Activated naive CD4-positive, alpha-beta T cell treated with anti-CD3 and anti-CD28 coated beads, Interleukin-2, amount 50 U/mL, for 16 hours (primary cell): ENCODE measurements at places on chromosomes 3 and 15.

GRCh38 chr15:100569391-100569790 lies 32.6 kb downstream of the LINS1 start:
- no peak for DNase-seq

DNA sequence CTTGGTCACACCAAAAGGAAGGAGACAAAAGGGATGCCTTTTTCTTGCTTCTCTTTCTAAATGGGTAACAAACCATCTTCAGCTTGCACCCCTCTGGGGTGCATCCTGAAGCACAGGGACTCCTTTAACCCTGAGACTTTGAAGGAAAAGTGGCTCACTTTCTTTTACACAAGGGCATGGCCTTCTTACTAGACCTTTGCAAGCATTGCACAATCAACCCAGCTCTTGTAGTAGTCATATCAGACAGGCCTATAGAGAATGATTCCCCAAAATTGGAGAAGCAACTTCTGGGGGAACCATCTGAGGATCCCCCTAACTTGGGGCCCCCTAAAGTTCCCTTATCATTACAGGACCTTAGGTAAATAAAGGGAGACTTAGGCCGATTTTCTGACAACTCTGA lies 56.1 kb upstream of the GK5 start:
- DNase-seq: no peak

DNA sequence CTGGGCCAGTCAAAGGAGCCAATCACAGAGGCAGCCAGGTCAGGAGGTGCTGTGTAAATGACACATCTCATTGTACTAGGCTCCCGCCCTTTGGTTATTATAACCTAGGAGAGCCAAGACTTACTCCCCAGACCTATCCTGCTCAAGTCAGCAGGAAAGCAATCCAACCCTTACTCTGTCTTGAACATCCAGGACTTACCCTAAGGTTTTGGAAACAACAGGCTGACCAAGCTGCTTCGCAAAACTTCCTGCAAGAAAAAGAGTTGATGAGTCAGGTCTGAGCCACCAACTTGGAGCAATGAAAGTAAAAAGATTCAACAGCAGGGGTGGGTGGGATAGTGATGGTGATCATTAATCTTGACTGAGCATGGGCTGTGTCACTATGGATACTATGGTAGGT lies 144.4 kb downstream of the MYLK start:
- DNase-seq: no peak

DNA sequence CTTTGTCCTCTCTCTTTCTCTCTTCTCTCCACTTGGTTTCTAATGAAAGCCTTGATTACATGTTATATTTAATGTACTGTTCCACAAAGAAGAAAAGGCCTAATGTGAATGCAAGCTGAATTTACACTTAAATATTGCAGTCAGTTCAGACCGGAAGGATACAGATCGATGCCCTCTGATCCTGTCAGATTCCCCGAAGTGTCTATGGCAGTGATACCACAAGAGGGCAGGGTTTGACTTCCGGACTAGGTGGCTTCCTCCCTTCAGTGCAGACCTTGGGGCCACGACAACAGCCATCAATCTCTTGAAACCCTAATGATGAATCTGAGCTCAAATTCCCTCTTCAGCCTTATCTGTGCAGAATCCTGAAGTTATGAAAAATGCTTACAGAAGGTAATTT lies 29.5 kb downstream of the AGTR1 start:
- DNase-seq: no peak

DNA sequence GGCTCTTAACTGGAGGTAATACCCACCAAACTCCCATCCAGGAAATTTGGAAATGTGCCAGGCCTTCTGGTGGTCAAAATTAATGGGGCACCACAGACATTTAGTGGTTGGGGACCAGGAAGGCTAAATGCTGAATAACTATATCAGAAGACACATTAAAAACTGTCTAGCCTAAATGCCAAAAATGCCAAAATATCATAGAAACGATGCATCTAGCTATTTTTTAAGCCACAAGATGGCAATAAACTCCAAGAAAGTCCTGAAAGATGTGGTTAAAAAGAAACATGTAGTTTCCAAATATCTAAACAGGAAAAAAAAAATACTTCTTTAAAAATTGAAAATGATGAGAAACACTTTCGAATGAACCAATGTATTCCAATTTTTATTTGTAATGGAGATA lies 19.9 kb downstream of the CCDC14 start:
- DNase-seq: no peak

- no peak for DNase-seq
Observed at GRCh38 chr3:65979731-65980130, 59.0 kb downstream of the MAGI1 start.

DNA sequence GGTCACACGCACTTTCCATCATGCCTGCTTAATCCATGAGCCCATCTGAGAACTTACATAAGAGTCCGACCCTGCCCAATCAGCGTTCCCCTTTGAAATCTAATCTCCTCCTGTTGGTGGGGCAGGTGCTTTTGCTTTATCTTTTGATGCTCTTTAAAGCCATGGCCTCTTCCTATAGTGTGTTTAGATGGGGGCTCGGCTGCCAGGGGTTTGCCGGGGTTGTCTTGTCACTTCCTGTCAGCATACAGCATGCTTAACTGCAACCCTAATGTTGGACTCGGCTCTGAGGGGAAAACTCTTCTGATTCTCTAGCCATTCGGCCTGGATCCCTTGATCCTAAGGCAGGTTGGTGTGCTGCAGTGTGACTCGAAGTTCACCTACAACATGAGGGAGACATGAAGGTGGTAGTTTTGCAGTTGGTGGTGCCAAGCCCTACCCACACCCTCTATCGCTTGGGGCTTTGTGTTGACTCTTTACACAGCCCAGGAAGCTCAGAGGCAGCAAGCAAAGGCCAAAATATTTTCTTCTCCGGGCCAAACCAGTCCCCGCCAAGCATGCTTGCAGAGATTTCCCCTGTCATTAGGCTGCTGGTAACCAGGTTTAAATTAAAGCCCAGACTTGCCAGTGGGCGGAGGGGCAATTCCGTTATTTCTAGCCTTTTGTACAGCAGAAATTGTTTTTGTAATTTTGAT lies 218.7 kb downstream of the FEZF2 start:
- no peak for DNase-seq

DNA sequence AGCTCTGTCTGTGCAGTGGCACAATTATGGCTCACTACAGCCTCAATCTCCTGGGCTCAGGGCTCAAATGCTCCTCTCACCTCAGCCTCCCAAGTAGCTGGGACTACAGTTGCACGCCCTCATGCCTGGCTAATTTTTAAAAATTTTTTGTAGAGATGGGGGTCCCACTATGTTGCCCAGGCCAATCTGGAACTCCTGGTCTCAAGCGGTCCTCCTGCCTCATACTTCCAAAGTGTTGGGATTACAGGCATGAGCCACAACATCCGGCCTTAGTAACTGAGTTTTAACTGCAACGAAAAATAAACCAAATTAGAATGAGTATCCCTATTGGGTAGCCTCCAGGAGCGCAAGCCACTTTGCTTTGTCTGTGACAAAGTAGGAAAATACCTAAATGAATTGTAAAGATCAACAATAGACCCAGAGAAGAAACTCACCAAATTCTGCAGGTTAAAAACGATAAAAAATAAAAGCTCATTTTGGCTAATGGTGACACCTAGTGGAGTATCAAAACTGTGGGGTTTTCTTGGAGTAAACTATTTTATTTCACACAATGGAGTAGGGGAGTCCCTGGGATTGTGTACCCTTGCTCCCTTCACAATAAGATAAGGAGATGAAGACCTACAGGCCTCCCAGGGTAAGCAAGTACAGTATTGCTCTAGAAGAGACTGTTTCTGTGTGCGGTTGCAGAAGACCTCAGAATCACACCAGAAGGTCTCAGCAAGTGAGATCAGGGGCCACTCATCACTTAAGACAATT lies 21.0 kb upstream of the CA12 start:
- DNase-seq: no peak

DNA sequence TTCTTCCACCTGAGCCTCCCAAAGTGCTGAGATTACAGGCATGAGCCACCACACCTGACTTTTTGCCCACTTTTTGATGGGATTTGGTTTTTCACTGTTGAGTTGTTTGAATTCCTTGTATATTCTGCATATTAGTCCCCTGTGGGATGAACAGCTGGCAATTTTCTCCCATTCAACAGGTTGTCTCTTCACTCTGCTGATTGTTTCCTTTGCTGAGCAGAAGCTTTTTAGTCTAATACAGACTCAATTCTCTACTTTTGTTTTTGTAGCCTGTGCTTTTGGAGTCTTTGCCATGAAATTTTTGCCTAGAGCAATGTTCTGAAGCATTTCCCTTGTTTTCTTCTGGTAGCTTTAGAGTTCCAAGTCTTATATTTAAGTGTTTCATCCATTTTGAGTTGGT lies 62.7 kb upstream of the MFGE8 start:
- no peak for DNase-seq

GRCh38 chr3:149765762-149766334 lies 13.6 kb upstream of the COMMD2 start:
- DNase-seq: no peak

DNA sequence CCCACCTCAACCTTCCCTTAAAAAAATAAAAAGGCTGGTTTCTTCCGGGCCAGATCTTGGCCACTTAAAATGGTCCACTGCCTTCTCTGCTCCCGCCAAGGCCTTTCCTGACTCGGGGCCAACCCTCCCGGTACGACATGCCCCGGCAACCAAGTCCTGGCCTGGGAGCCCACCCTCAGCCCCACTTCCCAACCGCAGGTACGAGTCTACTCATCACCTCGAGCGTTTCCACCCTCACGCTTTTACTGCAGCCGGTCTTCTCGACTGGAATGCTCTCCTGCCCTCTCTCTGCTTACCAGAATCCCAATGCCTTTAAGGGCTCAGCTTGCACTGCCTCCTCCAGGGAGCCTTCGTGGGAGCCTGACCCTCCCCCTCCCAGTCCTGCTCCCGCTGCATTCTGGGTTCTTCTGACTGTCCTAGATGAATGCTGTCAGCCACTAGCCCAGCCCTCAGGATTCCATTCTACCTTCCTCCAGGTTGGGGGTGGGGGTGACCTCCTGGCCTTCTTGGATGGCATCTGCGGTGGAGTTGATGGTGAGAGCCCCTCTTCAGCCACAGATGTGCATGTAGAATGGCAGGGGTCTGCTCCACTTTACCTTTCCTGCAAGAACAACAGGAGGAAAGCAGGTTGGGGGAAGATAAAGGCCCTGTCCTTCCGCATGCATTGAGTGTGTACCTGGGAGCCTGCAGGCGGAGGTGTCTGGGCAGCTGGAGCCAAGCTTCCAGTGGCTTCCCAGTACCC lies 1.1 kb upstream of the CSRNP1 start:
- no peak for DNase-seq

DNA sequence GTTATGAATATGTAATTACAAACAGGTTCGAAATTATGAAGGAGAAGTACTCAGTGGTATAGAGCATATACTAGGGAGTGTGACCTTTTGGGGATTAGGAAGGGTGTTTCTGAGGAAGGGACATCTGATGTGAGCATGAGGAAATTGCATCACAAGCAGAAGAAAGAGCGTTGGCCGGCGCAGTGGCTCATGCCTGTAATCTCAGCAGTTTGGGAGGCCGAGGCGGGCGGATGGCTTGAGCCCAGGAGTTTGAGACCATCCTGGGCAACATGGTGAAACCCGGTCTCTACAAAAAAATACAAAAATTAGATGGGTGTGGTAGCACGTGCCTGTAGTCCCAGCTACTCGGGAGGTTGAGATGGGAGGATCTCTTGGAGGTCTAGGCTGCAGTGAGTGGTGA lies 6.9 kb downstream of the CMTM7 start:
- DNase-seq: no peak

DNA sequence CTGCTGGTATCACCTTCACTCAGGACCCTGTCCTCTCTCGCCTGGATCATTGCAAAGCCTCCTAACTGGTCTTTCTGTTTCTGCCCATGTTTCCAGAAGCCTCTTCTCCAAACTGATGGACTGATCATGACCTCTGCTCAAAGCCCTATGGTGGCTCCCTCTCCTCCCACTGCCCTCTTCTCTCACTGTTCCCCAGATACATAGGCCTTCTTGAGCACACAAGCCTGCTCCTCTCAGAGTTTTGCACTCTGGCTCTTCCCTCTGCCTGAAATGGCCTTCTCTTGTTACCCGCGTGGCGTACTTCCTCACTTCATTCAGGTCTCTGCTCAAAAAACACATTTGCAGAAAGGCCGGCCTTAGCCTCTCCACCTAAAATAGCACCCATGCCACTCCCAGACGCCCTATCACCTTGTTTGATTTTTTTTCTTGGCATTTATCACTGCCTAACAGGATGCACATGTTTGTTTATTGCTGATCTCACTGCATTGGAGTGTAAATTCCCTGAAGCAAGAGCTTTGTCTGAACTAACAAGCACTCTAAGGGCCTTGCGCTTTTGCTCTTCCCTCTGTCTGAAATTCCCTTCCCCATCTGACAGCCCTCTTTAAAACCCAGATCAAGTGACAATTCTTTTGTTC lies 1.4 kb upstream of the ETFA start:
- no peak for DNase-seq

GRCh38 chr15:60869851-60870250 lies 359.3 kb downstream of the RORA start:
- no peak for DNase-seq
